ENCODE measurements at places on chromosomes 2 and 18.

DNA sequence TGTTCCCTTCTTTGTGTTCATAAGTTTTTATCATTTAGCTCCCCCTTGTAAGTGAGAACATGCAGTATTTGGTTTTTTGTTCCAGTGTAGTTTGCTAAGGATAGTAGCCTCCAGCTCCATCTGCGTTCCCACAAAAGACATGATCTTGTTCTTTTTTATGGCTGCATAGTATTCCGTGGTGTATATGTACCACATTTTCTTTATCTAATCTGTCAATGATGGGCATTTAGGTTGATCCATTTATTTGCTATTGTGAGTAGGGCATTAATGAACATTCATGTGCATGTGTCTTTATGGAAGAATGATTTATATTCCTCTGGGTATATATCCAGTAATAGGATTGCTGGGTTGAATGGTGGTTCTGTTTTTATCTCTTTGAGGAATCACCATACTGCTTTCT is 33.4 kb downstream of the CARF start:
- DNase-seq: no peak

DNA sequence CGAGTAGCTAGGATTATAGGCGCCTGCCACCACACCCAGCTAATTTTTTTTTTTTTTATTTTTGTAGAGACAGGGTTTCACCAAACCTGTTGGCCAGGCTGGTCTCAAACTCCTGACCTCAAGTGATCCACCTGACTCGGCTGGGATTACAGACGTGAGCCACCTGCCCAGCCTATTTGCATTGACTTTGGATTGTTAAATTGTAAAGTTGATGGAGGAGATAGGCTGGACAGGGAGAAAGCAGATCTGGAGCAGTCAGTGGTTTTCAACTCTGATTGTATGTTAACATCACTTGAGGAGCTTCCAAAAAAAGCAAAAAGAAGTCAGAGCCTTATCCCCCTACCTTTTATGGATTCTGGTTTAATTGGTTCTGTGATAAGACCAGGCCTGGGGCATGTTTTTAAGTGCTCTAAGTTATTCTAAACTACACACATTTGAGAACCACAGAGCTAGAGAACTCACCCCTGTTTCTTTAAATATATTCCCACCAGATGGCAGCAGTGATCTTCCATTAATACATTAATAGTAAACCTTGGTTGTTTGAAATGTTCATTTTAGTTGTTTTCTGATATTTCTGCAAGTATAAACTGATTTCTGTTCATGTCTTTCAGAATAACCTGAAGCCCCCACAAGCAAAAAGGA is 7.5 kb downstream of the C2orf49 start:
- DNase-seq: no peak

GRCh38 chr18:79629249-79629558 is 50.4 kb upstream of the CTDP1 start:
- no peak for DNase-seq

DNA sequence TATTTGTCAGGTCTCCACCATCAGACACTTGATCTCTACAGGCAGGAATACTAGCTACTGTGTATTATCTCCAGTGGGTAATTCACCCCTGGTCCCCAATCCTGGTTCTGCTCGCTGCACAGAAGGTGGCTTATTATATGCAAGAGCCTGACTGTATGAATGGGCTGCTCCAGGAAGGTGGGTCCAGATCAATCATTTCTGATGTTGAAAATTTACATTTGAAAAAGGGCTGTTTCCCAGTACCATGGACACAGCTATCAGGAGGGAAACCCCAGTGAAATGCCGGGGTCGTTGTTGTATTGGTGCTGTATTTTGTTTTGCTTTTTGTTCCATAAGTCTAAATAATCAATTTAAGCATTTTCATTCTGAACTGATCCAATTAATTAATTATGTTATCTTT is 367.6 kb downstream of the RND3 start:
- DNase-seq: no peak

DNA sequence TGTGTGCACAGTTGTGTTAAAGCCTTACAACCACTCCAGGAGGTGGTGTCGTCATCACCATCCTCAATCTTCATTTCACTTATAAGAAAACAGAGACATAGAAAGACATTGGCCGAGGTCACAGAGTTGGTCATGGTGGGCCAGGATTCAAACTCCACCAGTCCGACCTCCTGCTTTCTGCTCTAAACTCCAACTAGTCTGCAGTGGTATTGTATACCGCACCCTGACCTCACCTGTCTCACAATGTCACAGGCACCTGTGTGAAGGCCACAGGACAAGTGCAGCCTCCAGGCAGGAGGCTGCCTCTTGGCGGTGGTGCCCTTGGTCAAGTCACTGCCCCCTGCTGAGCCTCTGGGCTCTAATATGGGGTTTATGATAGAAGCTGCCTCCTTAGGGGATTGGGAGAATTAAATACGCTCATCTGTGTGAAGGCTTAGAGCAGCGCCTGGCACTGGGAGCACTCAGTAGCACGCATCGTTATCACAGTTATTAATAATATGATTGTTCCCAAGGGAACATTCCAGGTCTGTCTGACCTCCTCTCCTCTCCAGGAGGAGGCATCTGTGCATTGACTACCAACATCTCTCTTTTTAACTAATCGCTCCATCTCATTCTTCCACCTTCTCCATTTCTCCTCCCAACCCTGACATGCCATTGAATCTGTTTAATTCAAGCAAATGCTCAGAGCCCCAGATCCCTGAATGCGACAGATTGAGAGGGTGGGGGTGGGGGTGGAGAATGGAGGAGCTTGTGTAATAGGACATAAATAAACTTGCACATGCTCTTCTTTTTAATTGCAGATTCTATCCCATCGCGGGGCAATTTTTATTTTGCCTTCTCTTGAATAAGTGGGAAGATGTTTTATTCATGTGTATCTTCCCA is 112.7 kb downstream of the MCFD2 start:
- no peak for DNase-seq

DNA sequence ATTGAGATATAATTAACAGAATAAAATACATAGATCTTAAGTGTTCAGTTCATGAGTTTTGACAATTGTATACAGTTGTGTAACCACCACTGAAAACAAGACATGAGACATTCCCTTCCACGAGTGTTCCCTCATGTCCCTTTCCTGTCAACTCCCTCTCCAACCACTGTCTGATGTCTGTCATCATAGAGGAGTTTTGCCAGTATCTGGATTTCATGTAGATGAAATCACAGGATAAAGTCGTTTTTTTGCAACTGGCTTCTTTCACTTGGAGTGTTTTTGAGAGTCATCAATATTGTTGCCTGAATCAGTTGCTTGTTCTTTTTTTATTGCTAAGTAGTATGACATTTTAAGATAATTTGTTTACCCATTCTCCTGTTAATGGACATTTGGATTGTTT is 52.7 kb downstream of the RBMS1 start:
- DNase-seq: no peak

GRCh38 chr2:128474036-128474955 is 155.6 kb upstream of the HS6ST1 start:
- DNase-seq: no peak

GRCh38 chr18:79418236-79418635 is 22.5 kb downstream of the NFATC1 start:
- DNase-seq: no peak

DNA sequence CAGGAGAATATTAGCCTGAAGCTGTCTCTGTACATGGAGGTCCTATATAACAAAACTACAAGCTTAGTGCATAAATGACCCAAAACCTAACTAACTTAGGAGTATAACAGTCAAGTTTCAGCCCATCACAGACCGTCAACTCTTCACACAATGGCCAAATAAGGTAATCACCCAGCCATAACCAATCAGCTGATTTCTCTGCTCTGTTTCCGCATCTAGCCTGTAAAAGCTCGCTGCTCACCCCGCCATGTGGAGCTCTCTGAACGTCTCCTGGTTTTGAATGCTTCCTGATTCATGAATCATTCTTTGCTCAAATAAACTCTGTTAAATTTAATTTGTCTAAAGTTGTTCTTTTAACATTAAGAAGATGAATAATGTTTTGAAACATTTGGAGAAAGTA is 593.6 kb downstream of the TMX3 start:
- no peak for DNase-seq

GRCh38 chr2:134372141-134372540 is 118.3 kb downstream of the MGAT5 start:
- DNase-seq: no peak

GRCh38 chr2:231672617-231673347 is 35.5 kb upstream of the PTMA start:
- no peak for DNase-seq

DNA sequence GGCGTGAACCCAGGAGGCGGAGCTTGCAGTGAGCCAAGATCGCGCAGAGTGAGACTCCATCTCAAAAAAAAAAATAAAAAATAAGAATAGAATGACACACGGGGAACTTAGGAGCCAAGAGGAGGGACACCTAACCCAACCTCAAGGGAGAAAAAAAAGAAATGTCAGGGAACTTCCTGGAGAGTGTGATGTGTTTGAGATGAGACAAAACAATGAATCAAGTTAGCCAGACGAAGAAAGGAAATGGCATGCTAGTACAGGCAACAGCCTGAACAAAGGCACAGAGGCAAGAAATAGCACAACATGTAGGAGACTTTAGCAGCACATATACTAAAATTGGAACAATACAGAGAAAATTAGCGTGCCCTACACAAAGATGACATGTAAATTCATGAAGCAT is 36.7 kb upstream of the PAPOLG start:
- no peak for DNase-seq

GRCh38 chr18:46302528-46303485 is 198.6 kb downstream of the HAUS1 start:
- no peak for DNase-seq

GRCh38 chr18:70293166-70293565 is 4.3 kb downstream of the SOCS6 start:
- no peak for DNase-seq

- no peak for DNase-seq
Measured at GRCh38 chr18:58822944-58823343, 41.7 kb upstream of the ZNF532 start.

DNA sequence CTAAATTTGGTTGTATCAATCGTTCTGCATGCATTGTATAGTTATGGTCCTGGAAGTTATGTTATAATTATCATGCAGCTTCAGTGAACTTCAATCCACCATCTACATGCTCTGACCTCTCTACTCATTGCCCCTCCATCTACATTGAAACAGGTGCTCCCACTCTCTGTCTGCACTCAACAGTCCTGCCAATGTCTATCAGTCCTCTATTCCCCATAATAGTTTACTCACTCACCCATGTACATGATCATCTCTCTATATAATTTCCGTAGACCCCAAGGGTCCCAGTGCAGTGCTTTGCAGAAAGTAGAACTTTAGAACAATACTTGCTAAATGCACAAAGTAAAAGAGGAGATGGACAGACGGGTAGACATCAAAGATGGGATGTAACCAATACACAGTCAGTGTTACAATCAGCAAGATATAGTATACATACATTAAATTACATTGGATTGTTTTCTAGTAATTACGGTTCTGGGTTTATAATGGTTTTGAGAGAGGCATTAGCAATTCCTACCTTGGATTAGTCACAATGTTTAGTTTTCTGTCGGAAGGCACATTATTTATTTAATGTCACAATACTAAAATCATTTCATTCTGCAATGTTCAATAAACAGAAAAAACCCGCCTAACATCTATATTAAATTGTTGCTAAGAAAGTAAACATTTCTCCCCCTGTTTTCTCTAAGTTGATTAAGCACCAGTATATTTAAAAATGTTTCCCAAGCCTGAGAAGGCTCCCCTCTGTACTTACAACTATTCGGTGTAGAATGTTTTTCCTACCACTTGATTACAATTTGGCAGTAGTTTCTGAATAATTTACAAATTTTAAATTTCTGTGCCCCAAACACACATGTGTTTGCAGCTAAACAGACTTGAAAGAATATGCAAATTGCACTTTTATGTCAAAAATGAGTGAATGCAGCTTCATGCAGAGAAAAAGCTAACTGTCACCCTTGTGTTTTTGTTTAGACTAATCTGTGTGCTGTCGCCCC is 94.4 kb upstream of the SIX2 start:
- DNase-seq: no peak

DNA sequence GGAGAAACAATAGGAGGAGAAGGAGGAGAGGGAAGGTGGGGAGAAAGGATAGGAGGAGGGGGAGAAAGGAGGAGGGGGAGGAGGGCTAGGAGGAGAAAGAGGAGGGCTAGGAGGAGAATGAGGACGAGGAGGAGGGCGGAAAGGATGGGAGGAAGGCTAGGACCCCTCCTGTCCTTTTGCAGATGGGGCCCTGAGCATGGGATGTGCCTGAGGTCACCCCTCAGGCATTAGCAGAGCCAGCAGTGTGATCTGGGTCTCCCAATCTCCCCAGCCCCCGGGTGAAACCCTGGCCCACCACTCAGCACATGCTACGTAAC is 601 bp upstream of the ANO7 start:
- DNase-seq: no peak

- no peak for DNase-seq
Measured at GRCh38 chr2:26672818-26673393, 19.6 kb upstream of the KCNK3 start.

DNA sequence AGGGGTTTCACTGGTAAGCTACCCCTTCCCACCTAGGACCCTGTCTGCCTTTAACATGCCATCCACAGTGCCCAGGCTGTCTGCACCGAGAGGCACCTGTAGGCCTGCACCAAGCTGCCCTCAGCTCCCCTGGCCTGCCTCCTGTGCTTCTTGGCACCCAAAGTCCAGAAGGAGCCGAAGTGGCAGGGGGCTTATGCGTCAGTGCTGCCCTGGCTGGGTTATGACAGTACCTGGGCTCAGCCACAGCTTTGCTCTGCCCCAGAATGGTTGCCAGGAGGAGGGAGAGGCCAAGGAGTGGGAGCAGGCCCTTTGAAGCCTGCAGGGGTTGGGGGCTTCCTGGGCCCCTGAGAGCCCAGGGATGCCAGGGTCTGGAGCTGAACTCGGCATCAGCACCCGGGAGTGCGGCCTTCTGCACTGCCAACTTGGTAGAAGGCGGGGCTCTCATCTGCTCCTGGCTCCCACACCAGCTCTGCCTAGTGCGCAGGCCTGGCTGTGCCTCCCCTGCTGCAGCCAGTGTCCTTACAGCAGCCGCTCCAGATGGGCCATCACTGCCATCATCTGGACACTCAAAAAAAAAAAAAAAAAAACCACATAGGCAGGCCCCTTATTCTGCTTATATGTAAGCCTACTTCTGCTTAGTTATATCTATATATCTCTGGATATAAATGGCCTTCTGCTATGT is 155.4 kb downstream of the THSD7B start:
- no peak for DNase-seq

DNA sequence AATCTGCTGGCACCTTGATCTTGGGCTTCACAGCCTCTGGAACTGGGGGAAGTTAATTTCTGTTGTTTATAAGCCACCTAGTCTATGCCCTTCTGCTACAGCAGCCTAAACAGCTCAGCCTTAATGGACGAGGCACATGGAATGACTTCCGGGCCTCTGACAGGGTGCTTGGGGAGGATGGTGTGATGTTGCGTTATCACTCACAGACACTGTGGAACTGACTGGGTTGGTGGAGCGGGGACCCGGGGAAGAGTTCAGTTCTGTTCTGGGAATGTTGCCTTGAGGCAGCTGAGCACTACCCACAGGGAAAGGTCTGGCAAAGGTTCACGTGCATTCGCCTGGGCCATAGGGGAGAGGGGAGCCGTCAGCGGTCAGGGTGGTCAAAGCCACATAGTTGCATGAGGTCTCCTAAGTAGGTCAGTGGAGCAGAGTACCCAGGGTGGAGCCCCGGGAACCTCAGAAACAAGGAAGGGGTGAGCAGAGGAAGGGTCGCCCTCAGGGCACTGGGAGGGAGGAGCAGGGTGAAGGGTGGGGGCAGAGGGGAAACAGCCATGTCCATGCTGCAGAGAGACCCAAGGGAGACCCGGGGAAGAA is 36.2 kb downstream of the LRRFIP1 start:
- no peak for DNase-seq

- DNase-seq: no peak
Measured at GRCh38 chr2:72092111-72092510, 55.6 kb downstream of the CYP26B1 start.

- DNase-seq: no peak
Measured at GRCh38 chr18:79647307-79647706, 32.3 kb upstream of the CTDP1 start.
